ENCODE measurements at places on chromosomes 16 and 17. TPM values are rescaled to one million over a fixed set of nuclear protein-coding genes. Genes with fewer than 3 reads are reported as not detected.
A peak's percentile ranks its signal among the peaks of the same experiment; 100 is the strongest.

Gene TAC4
- total RNA-seq: 1.3 TPM

Gene TMEM219
- 45.6 TPM for total RNA-seq

Gene HSD17B2
- total RNA-seq: not detected

Gene NPIPA5
- 30.9 TPM for total RNA-seq

Gene CNTNAP1
- total RNA-seq: 61.5 TPM

Gene PRSS33
- not detected for total RNA-seq

Gene LUC7L
- 75.8 TPM for total RNA-seq

DNA sequence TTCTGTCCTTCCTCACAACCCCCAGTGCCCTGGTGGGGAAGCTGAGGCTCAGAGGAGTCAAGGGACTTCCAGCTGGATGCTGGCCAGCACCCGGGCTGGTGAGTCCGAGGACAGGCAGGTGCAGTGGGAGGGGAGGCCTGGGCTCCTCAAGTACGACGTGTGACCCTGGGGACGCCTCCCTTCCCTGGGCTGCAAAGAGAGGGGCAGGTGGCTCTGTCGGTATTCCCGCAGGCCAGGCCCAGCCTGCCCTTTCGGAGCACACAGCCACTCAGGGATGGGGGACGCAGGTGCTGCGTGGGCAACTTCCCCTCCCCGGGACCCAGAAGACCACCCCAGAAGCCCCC is 33.1 kb upstream of the PVALEF start:
- DNase-seq: no peak

GRCh38 chr17:1239210-1239609 is 31.0 kb upstream of the BHLHA9 start:
- no peak for DNase-seq

DNA sequence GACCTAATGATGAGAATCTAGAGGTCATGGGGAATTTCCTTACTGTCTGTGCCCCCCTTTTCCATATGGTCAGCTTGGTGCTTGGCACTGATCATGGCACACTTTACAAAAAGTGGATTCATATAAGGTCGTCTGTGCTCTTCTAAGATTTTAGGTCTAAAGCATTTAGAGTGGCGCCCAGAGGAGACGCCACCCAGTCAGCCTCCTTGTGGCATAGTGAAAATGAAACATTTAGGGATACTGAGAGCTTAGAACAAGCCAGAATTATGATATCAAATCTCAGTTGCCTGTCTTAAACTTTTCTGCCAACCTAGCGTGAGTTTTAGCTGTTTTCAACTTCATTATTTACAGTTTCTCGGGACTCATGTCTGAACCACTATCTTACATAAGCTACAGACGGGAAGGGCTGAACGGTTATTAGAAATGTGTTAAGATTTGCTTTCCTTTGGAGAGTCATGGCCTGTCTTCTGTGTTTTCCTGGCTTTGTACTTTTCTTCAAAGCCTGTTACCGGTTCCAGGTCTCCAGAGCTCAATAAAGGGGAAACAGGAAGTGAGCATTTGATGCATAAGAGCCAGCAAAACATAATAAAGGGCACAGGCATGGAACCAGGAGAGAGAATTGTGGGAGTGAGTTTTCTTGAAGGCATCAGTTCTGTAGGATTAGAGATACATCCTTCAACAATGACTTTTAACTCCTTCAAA is 13.7 kb downstream of the ZNRF1 start:
- no peak for DNase-seq

DNA sequence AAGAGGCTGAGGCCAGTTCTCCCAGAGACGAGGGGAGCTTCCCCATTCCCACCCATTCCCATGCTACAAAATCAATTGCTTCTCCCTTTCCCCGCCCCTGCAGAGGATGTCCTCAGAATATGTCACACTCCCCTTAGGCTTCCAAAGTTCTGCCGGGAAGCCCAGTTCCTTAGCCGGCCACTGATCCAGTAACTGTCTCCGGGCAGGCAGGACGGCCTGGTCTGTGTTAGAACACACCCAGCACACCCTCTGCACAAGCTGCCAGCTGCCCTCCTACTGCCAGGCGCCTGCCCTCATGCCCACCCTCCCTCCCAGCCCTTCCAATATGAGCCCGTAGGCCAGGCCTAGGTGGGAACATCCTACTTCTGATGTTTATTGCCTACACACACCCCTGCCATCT is 31.1 kb downstream of the SGSM2 start:
- DNase-seq: no peak

- no peak for DNase-seq
Observed at GRCh38 chr17:29007860-29008455, 2.1 kb upstream of the SEZ6 start.

DNA sequence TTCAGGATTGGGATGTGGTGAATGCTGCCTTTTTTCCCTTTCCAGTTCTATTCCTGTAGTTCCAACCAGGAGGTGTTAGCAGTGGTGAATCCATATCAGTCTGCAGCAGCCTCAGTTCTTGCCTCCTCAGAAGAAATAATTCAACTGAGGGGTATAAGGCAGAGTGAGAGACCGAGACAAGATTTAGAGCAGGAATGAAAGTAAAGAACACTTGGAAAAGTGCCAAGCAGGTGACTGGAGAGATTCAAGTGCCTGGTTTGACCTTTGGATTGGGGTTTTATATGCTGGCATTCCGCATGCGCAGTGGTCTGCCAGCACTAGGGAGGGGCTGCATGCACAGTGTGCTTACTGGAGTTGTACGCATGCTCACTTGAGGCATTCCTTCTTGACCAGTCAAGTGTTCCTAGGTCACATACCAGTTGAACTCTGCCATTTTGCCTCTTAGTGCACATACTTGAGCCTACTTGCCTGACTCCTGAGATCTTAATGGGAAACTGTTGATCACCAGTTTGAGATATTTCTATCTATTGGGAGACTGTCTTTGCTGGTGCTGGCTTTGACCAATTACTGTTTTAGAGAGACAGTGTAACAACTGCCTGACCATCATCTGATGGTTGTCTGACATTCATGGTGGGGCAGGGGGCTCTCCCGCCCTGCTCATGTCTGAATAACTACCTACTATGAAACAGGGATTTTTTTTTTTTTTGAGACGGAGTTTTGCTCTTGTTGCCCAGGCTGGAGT is 680 bp upstream of the CCL15 start:
- no peak for DNase-seq

GRCh38 chr16:85190572-85190971 is 78.3 kb upstream of the CIBAR2 start:
- DNase-seq: no peak

- DNase-seq: no peak
Observed at GRCh38 chr16:6603780-6604325, 728.8 kb upstream of the RBFOX1 start.

DNA sequence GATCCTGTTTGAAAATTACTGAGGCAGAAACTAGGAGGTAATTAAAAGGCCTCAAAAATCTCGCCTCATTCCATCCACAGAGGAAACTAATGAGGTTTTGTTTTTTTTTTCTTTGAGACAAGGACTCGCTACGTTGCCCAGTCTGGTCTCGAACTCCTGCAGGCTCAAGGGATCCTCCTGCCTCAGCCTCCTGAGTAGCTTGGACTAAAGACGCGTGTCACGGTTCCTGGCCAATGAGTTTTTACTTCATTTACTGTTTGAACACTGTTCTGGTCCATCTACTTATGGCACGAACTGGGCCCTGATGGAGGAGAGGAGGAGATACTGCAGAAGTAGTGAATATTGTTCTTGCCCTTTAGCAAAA is 600 bp upstream of the BLTP2 start:
- no peak for DNase-seq

DNA sequence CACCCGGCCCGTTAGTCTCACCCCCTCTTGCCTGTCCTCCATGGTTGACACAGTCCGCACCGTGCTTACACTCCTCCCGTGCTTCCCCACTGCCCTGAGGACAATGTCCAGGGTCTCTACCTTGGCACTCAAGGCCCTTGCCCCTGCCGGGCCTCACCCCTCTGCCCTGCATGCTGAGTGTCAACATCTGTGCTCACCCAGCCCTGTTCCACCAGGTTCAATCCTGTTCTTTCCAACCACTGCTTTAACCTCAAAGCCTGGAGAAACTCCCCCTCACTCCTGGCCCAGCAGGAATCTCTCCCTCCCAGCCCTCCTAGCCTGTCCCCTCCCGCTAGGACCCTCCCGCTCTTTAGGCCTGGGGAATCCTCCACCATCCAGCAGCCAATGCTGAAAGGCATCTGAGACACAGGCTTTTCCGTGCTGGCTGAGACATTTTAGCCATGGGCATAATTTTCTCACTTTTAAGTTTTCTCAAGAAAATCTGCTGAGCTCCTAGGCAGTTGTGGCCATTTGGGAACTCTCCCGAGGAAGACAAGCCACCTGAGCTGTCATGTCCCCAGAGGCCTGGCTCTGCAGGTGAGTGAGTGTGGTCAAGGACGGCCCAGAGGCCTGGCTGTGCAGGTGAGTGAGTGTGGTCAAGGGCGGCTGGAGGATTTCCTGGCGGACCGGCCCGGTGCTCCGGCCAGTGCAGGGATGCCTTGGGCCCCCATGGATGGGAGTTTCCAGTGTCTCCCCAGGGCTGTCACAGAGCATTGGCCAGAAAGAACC is 10.8 kb upstream of the P2RX1 start:
- no peak for DNase-seq

GRCh38 chr17:57747221-57748017 is 2.3 kb upstream of the CCDC182 start:
- no peak for DNase-seq

DNA sequence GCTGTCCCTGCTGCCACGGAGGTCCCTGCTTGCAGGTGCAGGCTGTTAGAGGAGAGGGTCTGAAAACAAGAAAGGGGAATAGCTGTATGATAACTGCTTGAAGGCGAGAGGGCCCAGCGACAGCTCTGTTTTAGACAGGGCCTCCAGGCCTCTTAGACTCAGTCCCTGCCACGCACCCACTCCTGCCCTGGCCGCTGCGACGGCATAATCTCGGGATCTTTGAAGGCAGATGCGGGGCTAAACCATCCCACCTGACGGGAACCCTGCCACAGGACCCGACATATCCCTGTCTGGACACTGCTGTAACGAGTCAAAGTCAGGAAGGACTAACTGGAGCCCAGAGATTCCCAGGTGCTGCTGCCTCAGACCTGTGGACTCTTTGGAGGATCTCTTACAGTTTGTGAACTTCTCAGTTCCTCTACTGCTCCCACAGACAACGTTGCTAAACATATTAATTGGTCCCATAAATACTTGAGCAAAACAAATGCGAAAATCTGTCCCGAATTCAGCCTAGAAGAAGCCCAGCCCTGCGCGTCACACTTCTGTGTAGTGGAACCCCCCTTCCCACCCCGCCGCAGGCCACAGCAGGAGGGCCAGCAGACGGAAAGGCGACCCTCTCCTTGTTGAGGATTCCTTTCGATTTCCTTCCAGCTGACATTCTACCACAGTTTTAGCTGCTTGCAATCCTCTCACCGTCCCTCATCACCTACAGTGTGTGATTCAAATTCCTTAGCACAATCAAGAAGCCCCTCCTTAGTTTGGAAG is 998 bp upstream of the TMEM11 start:
- peak; percentile 31 for DNase-seq

DNA sequence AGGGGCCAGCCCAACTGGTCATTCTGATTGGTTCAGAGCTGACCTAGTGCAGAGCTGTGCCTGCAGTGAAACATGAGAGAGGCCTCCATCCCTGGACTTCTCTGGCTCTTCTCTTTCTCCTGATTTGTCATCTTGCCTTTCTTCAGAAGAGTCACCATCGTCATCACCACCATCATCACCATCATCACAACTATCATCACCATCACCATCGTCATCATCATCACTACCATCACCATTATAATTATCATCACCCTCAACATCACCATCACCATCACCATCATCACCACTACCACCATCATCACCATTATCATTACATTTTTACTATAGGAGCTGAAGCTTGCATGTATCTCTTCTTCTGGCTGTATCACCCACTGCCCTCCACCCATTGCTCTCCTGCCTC is 94.5 kb upstream of the FAM20A start:
- no peak for DNase-seq

DNA sequence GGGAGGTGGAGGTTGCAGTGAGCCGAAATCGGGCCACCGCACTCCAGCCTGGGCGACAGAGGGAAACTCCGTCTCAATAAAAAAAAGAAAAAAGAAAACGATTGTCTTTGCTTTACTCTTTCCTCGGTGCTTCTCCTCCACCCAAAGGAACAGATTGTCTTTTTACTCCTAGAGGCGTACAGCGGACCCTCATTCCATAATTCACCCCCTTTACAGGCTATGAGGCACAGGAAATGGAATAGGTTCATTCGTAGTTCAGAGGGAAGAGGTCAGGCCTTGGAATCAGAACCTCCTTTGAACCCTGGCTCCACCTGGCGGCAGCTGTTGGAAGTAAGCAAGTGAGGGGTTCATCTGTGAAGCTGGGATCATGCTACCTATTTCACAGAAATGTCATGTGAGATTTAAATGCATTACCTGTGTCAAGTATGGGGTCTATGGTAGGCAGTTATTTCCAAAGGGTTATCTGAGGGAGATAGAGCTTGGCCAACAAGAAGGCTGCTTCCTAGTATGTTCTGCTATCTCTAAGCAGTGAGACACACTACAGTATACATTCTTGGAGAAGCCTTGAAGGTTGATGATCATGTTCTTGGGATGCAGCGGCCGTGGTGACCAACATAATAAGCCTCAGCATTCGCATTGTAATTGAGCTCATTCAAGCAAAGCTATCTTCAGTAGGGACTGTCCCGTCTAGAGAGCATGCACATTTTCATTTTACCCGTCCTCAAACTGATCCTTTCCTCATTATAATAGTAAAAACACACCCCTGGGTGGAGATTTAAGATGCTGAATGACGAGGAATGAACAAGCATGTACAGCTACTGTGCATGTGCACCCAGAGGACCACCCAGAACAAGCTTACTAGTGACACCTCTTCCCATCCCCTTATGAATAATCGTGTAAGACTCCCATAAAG is 18.7 kb upstream of the ZNF689 start:
- peak; percentile 83 for DNase-seq

DNA sequence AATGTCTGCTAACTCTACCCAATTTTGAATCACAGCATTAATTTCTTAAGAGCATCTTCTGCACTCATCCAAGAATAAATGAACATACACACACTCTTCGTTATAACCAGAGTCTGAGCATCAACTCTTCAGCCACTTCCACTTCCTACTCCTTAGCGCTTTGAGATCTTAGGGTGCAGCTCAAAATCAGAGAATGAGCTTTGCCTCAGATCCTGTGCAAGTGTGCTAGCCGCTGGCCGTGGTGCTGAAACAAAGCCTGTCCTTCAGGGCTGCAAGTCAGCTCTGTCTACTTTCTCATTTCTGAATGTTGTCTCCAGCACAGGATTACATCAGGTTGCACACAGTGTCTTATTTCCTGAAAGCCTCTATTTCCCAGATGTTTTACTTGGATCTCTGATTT is 165.4 kb downstream of the AIPL1 start:
- DNase-seq: no peak

DNA sequence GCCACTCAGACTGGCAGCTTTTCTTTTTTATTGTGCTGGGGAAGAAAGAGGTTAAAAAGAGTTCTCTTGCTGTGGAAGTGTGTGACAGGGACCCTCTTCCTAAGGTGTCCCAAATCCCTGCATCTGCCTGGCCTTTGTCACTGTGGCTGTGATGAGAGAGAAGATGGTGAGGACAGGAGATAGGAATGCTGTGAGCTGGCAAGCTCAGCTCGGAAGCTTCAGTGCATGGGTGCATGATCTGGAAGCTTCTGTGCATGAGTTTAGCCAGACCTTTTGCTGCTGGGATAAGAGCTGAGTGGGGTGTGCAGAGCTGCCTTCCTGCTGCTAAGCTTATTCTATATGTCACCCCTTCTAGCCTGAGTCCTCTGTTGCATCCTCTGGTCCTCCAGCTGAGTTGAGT is 103.3 kb upstream of the CACNG3 start:
- no peak for DNase-seq
